Fibroblast of villous mesenchyme (primary cell): ENCODE measurements at places on chromosomes 1 and 21. TPM values are rescaled to one million over a fixed set of nuclear protein-coding genes. Genes with fewer than 3 reads are reported as not detected.

BGLAP gene
- total RNA-seq, result not detected in 2 replicates

LRRC53 gene
- not detected in 2 replicates for total RNA-seq

MASP2 gene
- not detected in 2 replicates for total RNA-seq

CLDN17 gene
- not detected in 2 replicates for total RNA-seq

TRAPPC10 gene
- 27.1 and 28.5 TPM in 2 replicates for total RNA-seq

CLDN14 gene
- under 0.01 TPM in 1 of 2 replicates, not detected in the other for total RNA-seq

SYNC gene
- total RNA-seq, result 56.0 and 72.5 TPM in 2 replicates

SPATA46 gene
- not detected in 2 replicates for total RNA-seq

PPIAL4G gene
- not detected in 2 replicates for total RNA-seq

DNA sequence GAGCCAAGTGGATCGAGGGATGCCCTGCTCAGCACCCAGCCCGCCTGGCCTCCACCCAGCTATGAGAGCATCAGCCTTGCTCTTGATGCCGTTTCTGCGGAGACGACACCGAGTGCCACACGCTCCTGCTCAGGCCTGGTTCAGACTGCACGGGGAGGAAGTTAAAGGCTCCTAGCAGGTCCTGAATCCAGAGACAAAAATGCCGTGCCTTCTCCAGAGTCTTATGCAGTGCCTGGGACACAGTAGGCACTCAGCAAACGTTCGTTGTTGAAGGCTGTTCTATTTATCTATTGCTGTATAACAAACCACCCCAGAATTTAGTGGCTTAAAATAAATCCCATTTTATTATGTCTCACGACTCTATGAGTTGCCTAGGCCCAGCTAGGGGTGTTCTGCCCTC is 6.8 kb upstream of the BSND start:
- DNase-seq, result no peak

DNA sequence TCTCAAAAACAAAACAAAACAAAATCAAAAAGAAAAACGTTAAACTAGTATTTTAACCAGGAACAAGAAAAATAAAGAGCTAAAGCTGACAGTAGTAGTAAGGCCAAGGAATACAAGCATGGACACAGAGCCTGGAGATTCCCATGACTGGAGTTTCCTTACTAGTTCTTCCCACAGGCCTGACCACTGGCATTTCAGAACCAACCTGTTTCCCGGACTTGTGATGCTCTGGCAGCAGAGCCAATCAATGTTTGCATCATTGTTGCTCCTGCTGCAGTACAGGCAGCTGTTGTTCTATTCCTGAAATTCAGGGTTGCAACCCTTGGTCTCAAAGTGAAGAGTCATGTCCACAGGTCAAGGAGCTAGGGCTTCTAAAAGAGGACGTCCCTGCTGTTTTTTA is 111.3 kb upstream of the WARS2 start:
- no peak for DNase-seq

DNA sequence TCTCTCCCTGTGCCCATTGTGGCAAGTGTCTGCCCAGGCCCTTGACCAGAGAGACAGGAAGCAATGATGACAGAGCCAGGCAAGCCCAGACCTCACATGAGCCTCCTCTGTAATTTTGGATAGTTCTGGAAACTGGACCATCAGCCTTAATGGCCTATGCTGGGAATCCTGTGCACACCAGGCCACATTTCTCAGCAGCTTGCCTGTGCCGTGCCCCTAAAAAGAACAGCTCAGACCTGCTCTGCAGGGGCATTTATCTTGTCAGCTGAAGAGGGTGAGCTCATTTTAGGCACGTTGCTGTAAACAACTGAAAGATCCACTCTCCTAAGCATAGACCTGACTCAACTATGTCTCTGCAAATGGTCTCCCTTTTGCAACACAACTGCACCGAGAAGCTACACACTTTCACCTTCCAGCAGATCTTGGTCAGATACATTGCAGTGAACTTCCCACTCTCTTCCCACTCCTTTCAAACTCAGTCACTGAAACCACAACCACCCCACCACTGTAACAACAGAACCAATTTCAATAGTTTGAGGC is 53.5 kb upstream of the BACH1 start:
- DNase-seq, result no peak

DNA sequence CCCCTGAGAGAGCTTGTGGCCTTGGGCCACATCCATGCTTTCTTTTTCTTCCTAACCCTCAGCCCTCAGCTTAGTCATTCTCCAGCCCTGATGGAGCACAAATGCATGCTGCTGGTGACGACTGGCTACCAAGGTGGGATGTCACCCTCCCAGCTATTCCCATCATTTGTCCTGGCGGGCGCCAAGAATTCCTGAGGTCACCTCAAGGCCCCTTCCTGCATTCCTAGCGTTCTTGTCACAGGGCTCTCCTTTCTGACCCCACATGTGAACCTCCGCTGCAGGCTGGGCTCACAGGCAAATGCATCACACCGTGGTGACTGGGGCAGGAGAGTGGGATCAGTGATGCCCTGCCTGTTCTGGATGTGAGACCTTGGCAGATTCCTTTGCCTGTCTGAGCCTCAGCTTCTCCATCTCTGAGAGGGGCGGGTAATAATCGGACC is 53.4 kb upstream of the IFFO2 start:
- DNase-seq, result peak; percentile 59

DNA sequence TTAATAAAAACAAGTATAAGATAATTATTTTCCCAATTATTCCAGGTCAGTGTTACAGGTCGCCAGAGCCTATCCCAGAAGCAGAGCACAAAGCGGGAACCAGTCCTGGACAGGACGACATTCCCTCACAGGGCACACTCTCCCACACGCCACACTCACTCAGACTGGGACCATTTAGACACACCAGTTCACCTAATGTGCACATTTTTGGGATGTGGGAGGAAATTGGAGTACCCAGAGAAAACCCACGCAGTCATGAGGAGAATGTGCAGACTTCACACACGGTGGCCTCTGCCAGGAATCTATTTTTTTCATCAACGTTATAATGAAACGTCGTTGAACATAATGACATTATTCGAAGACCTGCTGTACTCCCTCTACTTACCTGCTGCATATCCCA is 20.5 kb upstream of the NRDC start:
- no peak for DNase-seq

DNA sequence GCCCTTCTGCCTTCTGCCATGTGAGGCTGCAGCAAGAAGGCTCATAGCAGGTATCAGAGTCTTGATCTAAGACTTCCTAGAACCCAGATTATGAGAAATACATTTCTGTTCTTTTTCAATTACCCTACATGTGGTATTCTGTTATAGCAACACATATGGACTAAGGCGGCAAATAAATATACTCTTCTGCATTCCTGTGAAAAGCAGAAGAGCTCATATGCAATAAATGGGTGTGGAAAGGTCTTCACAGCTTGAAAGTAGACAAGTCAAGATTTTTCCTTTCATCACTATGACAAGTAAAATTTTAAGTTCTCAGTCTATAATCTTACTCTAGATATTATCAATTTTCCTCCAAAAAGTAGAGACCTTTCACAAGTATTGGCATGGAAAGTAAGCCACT is 36.6 kb downstream of the TNFSF18 start:
- DNase-seq, result no peak

GRCh38 chr21:36909901-36910561 is 56.4 kb downstream of the HLCS start:
- DNase-seq, result peak; percentile 98

GRCh38 chr1:89847191-89847729 is 26.4 kb downstream of the LRRC8D start:
- DNase-seq, result no peak

GRCh38 chr1:1832820-1833219 is 54.5 kb upstream of the NADK start:
- DNase-seq, result no peak

- DNase-seq, result no peak
Measured at GRCh38 chr1:58966103-58966916, 182.5 kb upstream of the JUN start.

- DNase-seq, result peak; percentile 36
Measured at GRCh38 chr1:226862890-226863289, 7.5 kb upstream of the PSEN2 start.
